ENCODE measurements at places on chromosomes 16 and 17. TPM values are rescaled to one million over a fixed set of nuclear protein-coding genes. Genes with fewer than 3 reads are reported as not detected.

Gene TNK1
- total RNA-seq, result 22.6 TPM

- H3K4me3 ChIP-seq, result no peak overlapping the region
- no peaks in the 10 kb centered on the region for H3K4me1 ChIP-seq
- no peak overlapping the region for H3K27ac ChIP-seq
- H3K27me3 ChIP-seq, result no peaks in the 10 kb centered on the region
Measured at GRCh38 chr17:16040710-16041251, 41.2 kb downstream of the TTC19 start.

Gene ARL4D
- total RNA-seq, result 5.7 TPM

DNA sequence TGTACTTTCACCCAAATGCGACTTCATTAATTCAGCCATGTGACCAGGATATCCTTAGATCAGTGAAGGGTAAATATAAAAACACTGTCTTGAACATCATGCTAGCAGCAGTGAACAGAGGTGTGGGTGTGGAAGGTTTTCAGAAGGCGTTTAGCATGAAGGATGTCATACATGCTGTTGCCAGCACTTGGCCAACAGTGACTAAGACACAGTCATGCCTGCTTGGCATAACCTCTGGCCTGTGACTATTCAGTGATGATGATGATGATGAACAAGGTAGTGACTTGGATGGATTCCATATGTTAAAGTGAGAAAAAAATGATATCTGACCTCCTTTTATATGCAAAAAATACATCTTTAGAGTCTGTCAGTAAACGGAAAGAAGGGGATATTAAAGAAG is 97.9 kb downstream of the MAP2K4 start:
- DNase-seq, result no peak
- no peaks in the 10 kb centered on the region for H3K27me3 ChIP-seq
- no peak overlapping the region for H3K27ac ChIP-seq
- no peak overlapping the region for H3K4me3 ChIP-seq

Gene SLC38A8
- not detected for total RNA-seq

DNA sequence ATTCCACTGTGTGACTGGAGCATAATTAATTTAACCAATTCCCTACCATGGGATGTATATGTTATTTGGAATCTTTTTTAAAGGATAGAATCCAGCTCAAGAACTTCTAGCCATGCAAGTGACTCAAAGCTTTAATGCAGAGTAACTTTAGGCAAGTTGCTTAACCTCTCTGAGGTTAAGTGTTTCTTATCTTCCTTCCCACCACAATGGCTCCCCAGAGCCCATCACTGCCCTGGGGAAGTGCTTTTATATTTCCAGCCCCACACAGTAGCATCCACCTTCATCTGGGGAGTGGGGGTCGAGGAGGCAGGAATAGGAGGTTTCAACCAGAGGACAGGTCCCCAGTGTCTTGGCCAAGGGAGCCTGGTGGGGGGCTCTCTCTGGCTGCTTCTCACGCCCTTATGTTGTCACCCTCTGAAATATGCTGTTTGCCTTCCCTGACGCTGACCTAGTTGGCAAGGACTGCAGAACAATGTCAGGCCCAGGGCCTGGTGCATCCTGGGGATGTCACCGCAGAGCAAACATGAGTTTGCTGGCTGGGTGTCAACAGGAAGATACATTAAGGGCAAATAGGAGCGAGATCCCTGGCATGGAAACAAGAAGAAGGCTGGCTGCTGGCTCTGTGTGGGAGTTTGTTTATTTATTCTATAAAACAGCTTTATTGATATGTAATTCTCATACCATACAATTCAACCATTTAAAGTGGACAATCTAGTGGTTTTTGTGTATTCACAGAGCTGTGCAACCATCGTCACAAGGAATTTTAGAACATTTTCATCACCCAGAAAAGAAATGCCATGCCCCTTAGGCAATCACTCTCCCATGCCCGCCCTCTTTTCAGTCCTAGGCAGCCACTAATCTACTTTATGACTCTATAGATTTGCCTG is 46.6 kb upstream of the WSB1 start:
- H3K27ac ChIP-seq, result peak overlapping the region; percentile 65
- no peaks in the 10 kb centered on the region for H3K36me3 ChIP-seq
- peaks cover 11% of the 10 kb centered on the region for H3K4me1 ChIP-seq
- no peaks in the 10 kb centered on the region for H3K27me3 ChIP-seq
- no peak overlapping the region for H3K4me3 ChIP-seq

- peak; percentile 38 for DNase-seq
- no peak overlapping the region for H3K27ac ChIP-seq
- H3K36me3 ChIP-seq, result no peaks in the 10 kb centered on the region
- no peak overlapping the region for H3K4me3 ChIP-seq
- no peaks in the 10 kb centered on the region for H3K27me3 ChIP-seq
- no peaks in the 10 kb centered on the region for H3K4me1 ChIP-seq
Measured at GRCh38 chr17:3512505-3513171, 36.8 kb downstream of the ASPA start.

GRCh38 chr17:32519228-32520103 is 32.7 kb downstream of the CDK5R1 start:
- H3K4me1 ChIP-seq, result peaks cover 4% of the 10 kb centered on the region
- peak; percentile 47 for DNase-seq
- H3K4me3 ChIP-seq, result peak overlapping the region; percentile 30
- no peak overlapping the region for H3K27ac ChIP-seq
- no peaks in the 10 kb centered on the region for H3K27me3 ChIP-seq
- H3K36me3 ChIP-seq, result no peaks in the 10 kb centered on the region

GRCh38 chr16:74607962-74608356 is 1.0 kb upstream of the GLG1 start:
- H3K4me3 ChIP-seq, result no peak overlapping the region
- H3K27me3 ChIP-seq, result no peaks in the 10 kb centered on the region
- H3K4me1 ChIP-seq, result peaks cover 7% of the 10 kb centered on the region

GRCh38 chr16:79011282-79011681 is 589.3 kb downstream of the MAF start:
- no peak overlapping the region for H3K27ac ChIP-seq
- no peak for DNase-seq
- H3K4me3 ChIP-seq, result no peak overlapping the region
- H3K36me3 ChIP-seq, result no peaks in the 10 kb centered on the region

GRCh38 chr16:87092958-87093357 is 224.2 kb downstream of the C16orf95 start:
- DNase-seq, result no peak
- H3K4me1 ChIP-seq, result no peaks in the 10 kb centered on the region
- H3K36me3 ChIP-seq, result no peaks in the 10 kb centered on the region

DNA sequence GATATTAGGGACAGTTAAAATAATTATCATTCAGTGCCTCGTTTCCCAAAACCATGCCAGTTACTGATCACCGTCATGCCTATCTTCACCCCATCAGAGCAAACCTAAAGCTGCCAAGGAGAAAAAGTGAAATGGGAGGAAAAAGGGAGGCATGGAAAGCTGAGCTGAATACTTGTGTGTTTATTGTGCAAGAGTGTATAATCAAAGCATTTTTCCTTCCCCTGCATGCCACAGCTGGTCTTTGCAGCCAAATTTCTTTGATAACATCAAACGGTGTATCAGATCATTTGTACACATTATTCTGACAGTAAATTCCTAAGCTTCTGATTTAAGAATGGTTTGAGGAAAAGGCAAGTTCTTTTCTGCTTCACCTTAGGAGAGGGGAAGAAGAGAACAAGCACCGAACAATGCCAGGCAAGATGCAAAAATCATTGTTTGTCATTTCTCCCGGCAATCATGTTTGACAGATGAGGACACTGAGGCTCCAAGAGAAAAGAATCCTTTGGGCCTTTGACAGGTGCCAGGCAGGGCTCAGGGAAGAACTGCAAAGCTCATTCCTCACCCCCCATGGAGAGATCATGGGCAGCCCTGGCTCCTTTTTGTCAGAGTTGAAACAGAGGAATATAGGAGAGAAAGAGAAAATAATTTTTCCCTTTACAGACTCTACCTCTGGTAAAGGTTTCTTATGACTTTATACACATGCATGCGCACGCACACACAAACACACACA is 51.4 kb upstream of the ARHGAP44 start:
- no peak overlapping the region for H3K27ac ChIP-seq
- DNase-seq, result no peak
- no peaks in the 10 kb centered on the region for H3K4me1 ChIP-seq
- H3K27me3 ChIP-seq, result no peaks in the 10 kb centered on the region
- H3K36me3 ChIP-seq, result no peaks in the 10 kb centered on the region

DNA sequence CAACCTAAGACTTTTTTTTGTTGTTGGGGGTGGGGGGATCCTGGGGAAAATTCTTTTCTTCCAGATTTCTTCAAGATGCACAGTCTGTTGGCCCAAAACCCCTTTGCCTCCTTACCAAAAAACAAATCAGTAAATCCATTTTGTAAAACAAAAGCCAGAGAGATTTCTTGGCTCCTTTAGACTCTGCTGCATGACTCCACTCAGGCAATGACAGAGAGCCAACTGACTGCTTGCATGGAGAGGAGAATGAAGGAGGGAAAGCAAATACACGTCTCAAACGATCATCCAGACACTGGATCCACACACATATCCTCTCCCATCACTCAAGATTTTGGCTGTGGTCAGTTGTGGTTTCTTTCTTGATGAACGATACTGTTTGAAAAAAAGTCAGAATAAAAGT is 13.8 kb downstream of the COPRS start:
- H3K4me3 ChIP-seq, result no peak overlapping the region
- H3K36me3 ChIP-seq, result no peaks in the 10 kb centered on the region
- no peak overlapping the region for H3K27ac ChIP-seq

Gene GSDMA
- 0.17 TPM for total RNA-seq

GRCh38 chr16:65809627-65810026 is 556.9 kb upstream of the CDH5 start:
- no peaks in the 10 kb centered on the region for H3K36me3 ChIP-seq
- no peak overlapping the region for H3K27ac ChIP-seq
- no peaks in the 10 kb centered on the region for H3K27me3 ChIP-seq
- H3K4me3 ChIP-seq, result no peak overlapping the region
- DNase-seq, result no peak
- H3K4me1 ChIP-seq, result no peaks in the 10 kb centered on the region

DNA sequence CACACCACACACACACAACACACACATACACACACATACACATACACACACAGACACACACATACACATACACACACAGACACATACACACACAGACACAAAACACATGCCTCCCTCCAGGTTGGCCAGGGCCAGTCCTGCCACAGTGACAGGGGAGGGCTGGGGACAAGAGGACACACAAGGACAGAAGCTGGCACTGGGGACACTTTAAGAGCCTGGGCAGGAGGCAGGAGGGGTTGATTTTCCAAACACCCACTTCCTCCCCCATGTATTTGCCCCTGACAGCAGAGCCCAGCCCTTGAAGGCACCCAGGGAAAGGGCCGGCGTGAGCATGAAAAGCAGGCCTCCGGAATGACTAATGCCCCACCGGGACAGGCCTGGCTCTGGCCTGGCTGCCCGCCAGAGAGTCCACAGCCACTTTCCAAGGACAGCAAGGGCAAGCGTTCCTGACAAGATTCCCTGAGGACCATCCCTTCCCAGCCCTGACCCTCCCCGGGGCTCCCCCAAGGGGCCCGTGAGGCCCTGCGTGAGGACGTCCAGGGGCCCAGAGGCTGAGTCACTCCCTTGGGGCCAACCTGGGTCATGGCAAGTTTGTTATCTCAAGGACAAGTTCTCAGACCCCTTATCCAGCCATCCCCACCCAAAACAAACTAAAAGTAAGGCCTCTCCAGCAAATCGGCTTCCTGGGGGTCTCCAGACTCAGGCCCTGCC is 235.6 kb downstream of the ZNF423 start:
- no peak overlapping the region for H3K4me3 ChIP-seq
- peak; percentile 29 for DNase-seq
- no peaks in the 10 kb centered on the region for H3K27me3 ChIP-seq
- no peaks in the 10 kb centered on the region for H3K4me1 ChIP-seq

Gene KCNH6
- 0.47 TPM for total RNA-seq

DNA sequence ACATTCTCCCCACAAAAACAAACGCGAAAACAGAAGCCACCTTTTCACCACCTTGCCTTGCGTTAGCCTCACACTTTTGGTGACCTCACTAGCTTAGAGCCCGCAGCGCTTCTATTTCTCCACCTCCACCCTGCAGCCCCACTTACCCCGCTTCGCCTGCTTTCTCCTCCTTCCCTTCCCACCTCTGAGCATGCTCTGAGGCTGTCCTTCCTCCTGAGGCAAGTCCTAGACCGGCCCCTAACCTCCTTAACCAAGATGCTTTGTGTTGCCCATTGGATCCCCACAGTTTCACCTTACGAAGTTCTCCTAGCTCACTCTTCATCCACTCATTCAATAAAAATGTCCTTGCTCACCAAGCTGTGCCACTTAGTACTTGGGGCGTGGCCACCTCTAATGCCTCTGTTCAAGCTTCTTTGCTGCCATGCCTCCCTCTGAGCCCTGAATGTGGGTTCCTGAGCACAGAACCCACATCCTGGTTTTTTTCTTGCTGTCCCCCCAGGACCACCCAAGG is 1.3 kb downstream of the GNGT2 start:
- H3K27me3 ChIP-seq, result no peaks in the 10 kb centered on the region
- H3K4me1 ChIP-seq, result no peaks in the 10 kb centered on the region
- H3K4me3 ChIP-seq, result no peak overlapping the region
- no peak for DNase-seq
- no peaks in the 10 kb centered on the region for H3K36me3 ChIP-seq
- peak overlapping the region; percentile 60 for H3K27ac ChIP-seq

GRCh38 chr17:72403713-72404209 is 282.9 kb downstream of the SOX9 start:
- no peaks in the 10 kb centered on the region for H3K27me3 ChIP-seq
- DNase-seq, result peak; percentile 56
- no peak overlapping the region for H3K27ac ChIP-seq
- no peak overlapping the region for H3K4me3 ChIP-seq
- no peaks in the 10 kb centered on the region for H3K36me3 ChIP-seq

- H3K4me3 ChIP-seq, result no peak overlapping the region
- H3K36me3 ChIP-seq, result no peaks in the 10 kb centered on the region
- no peaks in the 10 kb centered on the region for H3K27me3 ChIP-seq
Measured at GRCh38 chr17:74235911-74236371, 22.6 kb downstream of the TTYH2 start.

GRCh38 chr17:71522383-71522782 is 598.4 kb upstream of the SOX9 start:
- H3K36me3 ChIP-seq, result no peaks in the 10 kb centered on the region
- H3K27ac ChIP-seq, result no peak overlapping the region
- H3K4me3 ChIP-seq, result no peak overlapping the region

GRCh38 chr17:39937447-39937846 is 9.9 kb downstream of the LRRC3C start:
- H3K4me3 ChIP-seq, result no peak overlapping the region
- no peak overlapping the region for H3K27ac ChIP-seq
- H3K27me3 ChIP-seq, result no peaks in the 10 kb centered on the region
- H3K4me1 ChIP-seq, result no peaks in the 10 kb centered on the region
- no peak for DNase-seq
- no peaks in the 10 kb centered on the region for H3K36me3 ChIP-seq

GRCh38 chr17:80018917-80019651 is 16.6 kb downstream of the TBC1D16 start:
- H3K27ac ChIP-seq, result no peak overlapping the region
- no peaks in the 10 kb centered on the region for H3K36me3 ChIP-seq
- no peak overlapping the region for H3K4me3 ChIP-seq
- peaks cover 12% of the 10 kb centered on the region for H3K4me1 ChIP-seq
- no peaks in the 10 kb centered on the region for H3K27me3 ChIP-seq

All from colonic mucosa (tissue), 4 donors.